Lower lobe of right lung (tissue), 2 donors: ENCODE measurements at places on chromosomes 16 and 17.

DNA sequence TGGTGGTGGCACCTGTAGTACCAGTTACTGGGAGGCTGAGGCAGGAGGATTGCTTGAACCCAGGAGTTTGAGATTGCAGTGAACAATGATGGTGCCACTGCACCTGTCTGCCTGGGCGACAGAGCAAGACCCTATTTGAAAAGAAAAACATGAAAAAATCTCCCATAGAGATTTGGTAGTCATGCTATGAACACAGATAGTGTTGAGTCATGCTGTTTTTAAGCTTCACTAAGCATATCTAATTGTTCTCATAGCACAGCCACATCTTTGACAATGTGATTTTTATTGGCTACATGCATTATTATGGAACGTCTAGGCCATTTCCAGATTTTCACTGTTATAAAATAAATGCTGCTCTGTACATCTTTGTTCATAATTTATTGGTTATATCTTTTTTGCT lies 6.0 kb downstream of the IL34 start:
- no peak for DNase-seq

- no peak for DNase-seq
Observed at GRCh38 chr16:65933703-65934102, 432.8 kb upstream of the CDH5 start.

DNA sequence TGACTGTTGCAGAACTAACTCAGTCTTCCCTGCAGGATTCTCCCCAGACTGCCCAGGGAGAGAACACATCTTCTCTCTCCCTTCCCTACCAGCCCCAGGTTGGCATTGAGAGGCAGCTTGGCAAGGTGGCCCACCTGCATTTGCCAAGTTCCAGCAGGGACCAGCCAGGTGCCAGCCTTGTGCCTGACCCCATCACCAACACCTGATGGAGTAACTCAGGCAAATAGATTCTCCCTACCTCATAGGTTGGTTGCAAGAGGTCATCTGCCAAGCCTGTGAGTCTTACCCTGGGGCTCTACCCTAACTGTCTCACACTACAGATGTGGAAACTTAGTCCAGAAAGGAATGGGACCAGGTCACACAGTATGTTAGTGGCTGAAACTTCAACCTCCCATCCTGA lies 20.4 kb downstream of the BEAN1 start:
- DNase-seq: no peak

- DNase-seq: no peak
Observed at GRCh38 chr16:27638833-27639560, 89.1 kb downstream of the KATNIP start.

- no peak for DNase-seq
Observed at GRCh38 chr16:47492036-47492427, 30.9 kb downstream of the PHKB start.

DNA sequence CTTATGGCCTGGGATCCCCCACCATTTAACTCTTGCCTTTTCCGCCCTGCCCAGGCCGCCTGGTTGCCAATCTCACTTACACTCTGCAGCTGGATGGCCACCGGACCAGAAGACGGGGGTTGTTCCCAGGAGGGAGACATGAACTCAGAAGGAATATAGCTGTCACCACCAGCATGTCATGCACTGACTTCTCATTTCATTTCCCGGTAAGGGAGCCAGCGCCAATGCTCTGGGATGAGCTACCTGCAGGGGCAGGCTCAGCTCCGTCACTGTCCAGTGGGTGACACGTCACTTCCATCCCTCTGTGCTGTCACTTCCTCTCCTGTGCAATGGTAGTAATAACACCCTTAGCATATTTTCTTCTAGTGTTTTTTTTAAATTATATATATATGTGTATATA lies 26.7 kb downstream of the ITGAL start:
- DNase-seq: no peak

DNA sequence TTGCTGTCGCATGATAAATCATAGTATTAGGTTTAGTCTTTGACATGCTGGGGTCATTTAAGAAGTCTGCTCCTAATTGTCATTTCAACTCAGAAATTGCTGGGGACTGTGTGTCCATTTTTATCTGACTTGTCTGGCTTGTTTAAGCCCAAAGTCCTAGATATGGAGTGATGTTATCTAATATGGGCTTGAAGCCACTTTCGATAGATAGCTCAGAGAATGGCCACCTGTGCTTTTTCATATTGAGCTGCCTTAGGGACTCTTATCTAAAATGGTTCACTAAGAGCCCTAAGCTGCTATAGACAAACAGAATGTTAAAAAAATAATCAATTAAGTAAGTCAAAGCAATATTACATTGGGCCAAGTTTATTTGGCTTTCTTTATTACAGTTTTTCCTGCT lies 81.6 kb upstream of the CNTNAP4 start:
- DNase-seq: no peak

DNA sequence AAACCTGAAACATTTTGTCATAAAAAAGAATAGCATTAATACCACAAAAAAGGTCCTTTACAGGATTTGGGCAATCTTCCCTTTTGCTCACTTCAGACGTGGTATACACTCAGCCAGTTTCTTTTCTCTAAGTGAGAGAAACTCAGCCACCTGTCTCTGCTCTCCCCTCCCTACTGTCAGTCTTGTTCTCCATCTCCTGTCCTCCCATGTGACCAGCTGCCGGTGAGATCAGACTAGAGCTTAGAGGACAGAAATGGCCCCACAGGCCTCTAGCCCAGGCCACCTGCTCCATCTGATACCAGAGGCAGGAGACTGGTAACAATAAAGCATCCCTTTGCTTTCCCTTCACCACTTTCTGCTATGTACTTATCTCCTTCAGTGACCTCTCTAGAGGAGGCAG lies 34.9 kb downstream of the CMC2 start:
- no peak for DNase-seq

DNA sequence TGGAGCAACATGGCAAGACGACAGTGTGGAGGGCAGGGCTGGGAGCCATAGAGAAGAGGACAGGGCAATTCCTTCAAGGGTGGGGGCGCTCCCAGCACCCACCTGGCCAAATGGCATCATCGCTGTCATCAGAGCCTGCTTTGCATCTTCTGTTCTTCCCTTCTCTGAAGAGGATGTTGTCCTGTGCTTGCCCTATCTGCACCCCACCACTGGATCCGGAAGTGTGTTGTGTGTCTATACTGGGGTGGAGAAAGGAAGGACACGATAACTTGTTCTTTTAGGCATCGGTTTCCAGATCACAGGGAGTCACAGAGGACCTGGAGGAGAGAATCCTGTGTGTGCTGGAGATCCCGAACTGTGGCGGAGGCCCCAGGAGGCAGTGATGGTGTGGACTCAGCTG lies 25.7 kb upstream of the ANKRD40CL start:
- DNase-seq: no peak

- peak; percentile 70 for DNase-seq
Observed at GRCh38 chr17:74493331-74493833, 26.9 kb downstream of the CD300A start.

- no peak for DNase-seq
Observed at GRCh38 chr16:55204069-55204468, 119.9 kb upstream of the IRX6 start.

GRCh38 chr17:67974185-67974584 lies 22.1 kb downstream of the C17orf58 start:
- no peak for DNase-seq

DNA sequence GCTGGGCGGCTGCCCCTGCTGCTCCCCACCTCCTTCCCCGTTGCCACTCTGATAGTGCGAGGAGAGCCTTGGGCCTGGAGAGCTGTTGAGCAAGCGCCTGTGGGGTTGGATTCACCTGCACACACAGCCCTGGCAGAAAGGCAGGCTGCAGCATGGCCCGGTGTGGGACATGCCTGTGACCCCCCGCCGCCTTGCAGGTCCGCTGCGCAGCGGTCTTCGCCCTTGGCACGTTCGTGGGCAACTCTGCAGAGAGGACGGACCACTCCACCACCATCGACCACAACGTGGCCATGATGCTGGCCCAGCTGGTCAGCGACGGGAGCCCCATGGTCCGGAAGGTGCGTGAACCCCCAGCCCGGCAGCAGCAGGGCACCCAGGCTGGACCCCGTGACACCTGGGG lies 106.8 kb upstream of the CHMP6 start:
- peak; percentile 32 for DNase-seq

DNA sequence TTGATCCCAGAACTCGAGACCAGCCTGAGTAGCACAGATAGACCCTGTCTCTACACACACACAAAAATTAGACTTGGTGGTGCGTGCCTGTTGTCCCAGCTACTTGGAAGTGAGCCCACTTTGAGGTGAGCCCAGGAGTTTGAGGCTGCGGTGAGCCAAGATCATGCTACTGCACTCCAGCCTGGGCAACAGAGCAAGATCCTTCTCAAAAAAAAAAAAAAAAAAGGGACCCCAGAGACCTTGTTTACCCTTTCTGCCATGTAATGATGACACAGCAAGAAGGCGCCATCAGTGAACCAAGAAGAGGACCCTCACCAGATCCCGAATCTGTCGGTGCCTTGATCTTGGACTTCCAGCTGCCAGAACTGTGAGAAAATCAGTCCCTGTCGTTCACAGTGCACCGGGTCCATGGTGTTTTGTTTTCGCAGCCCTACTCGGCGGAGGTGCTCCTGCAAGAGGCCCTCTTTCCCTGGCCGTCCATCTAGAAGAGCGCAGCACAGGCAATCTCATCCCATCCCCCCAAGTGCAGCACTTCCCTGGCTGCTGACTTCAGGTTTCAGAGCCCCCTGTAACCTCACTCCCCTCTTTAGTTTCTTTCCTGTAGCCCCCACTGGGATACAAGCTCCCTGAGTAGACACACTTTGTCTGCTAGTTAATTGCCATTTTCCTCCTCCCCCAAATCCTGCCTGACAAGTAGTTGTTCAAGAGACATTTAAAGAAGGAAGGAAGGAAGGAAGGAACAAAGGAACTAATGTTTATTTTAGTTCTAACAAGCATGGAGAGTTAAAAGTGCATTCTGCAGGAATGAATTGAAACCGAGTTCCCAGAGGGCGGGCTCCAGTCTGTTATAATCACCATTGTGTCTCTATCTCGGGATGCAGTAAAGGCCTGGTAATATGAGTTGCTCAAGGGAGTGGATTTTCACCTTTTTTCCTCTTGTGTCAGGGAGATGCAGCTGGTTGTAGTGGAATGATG lies 115.3 kb downstream of the SNX29 start:
- peak; percentile 20 for DNase-seq

- peak; percentile 67 for DNase-seq
Observed at GRCh38 chr16:9091867-9092281, 430 bp downstream of the HAPSTR1 start.

DNA sequence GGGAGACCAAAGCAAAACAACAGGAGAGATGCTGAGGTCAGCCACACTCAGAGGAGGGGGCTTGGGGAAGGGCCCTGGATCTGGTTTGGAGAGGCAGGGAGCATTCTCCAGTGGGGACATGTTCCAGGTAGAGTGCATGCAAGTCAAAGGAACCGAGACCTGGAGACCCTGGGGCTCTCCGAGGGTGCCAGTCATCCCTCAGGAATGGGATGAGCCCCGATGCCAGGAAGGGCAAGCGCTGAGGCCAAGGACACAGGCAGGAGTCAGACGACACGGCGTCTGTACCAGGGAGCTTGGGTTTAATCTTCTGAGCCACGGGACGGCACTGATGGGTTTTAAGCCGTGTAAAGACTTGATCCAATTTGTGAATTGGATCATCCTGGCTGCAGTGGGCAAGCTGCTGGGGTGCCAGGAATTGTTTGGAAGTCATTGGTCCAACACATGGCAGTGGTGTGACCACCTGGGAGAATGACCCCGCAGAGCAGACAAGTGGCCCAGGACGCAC lies 32.9 kb upstream of the ANKRD40CL start:
- DNase-seq: no peak

GRCh38 chr17:8444494-8444893 lies 8.8 kb downstream of the NDEL1 start:
- no peak for DNase-seq

DNA sequence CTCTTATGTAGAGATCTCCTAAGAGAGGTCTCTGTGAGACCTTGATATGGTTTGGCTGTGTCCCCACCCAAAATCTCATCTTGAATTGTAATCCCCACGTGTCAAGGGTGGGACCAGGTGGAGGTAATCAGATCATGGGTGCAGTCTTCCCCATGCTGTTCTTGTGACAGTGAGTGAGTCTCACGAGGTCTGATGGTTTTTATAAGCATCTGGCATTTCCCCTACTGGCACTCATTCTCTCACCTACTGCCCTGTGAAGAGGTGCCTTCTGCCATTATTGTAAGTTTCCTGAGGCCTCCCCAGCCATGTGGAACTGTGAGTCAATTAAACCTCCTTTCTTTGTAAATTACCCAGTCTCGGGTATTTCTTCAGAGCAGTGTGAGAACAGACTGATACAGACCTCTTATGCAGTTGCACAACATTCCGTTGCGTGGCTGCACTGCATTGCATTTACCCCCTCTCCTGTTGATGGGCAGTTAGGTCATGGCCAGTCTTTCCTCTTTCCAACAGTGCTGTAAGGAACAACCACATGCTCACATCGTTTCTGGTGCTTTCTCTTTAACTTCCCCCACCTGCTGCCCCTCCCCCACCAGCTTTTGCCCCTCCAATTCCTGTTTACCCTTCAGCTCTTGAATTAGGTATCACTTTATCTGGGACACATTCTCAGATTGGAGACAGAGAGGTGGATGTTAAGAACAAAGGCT lies 43.6 kb upstream of the MED9 start:
- DNase-seq: peak; percentile 80

DNA sequence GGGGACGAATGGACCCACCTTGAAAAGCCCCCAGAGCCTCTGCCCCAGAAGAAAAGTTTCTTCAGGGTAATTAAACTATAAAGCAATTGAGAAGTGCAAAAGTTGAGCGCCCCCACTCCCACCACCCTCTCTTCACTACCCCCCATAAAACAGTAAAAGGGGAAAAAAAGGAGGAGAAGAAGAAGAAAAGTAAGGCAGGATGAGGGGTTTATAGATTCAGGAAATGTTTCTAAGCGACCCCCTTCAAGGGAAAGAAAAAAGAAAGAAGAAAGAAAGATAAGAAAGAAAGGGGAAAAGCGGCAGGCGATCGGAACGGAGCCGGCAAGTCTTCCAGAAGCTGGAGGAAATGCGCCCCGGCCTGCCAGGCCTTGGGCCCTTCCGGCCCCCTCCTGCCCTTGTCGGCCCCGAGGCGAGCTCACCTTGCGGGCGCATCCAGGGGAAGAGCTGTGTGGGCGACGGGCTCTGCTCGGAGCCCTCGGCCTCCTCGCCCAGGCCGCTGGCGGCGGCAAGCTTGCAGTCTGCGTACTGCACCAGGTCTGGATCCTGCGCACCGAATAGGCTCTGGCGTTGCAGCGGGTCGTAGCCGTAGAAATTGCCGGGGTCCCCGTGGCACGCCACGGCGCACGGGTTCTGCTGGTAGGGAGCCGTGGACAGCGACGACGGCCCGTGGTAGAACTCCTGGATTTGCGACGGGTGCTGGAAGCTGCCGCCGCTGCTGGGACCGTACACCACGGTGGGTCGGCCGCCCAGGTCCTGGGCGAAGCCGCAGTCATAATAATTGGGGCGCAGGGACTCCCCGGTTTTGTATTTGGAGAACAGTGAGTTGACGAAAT lies 1.0 kb downstream of the HOXB8 start:
- DNase-seq: no peak
